Right lung (tissue), 10 donors: ENCODE measurements at places on chromosomes 12 and 14.
A peak's percentile ranks its signal among the peaks of the same experiment; 100 is the strongest.

GRCh38 chr12:114636723-114637480 lies 47.1 kb downstream of the TBX3 start:
- no peak for DNase-seq

GRCh38 chr12:97716356-97716755 lies 253.8 kb downstream of the RMST start:
- no peak for DNase-seq

DNA sequence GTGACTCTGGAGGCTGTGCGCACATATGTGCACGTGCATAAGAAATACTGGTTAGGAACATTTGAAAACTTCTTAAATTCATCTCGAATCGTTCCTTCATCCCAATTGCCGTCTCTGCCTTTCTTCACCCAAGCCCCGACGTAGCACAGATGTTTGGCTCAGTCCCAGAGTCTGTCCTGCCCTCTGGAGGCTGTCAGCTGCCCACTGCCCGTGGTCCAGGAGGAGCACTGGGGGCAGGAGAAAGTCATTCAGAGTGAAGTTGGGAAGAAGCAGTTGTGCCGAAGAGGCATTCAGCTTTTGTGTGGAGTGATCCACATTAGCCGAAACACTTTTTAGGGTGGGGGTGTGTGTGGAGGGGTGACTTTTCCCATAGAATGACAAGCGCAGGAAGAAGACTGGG lies 124.9 kb downstream of the TSPAN9 start:
- DNase-seq = no peak

GRCh38 chr12:29176941-29177340 lies 27.9 kb downstream of the FAR2 start:
- DNase-seq = peak; percentile 10

- no peak for DNase-seq
These were observed 208.1 kb downstream of the ZFP36L1 start for GRCh38 chr14:68584786-68585185.

DNA sequence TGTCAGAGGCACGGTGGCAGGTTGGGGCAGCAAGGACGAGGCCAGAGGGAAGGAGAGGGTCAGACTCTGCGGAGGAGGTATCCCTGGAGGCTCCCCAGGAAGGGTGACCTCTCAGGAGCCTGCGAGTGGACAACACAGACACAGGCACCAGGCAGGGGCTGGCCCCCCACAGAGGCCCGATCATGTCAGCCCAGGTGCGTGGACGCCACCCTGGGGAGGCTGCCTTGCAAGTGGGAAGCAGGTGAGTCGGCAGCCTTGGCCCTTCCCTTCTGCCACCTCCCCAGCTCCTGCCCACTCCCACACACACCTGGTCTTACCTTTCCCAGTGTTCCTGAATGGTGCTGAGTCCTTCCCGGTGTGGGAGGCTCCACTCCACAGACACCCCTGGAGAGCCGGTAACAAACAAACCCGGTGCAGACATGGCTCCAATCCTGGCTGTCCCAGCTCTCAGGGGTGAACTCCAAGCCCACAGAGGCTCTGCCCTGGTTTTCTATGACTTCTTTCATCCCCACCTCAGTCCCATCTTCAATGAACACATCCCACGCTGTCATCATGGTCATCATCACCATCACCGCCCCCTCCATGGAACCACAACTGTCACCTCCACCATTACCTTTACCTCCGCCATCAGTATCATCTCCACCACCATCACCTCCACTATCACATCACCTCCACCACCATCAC lies 5.2 kb downstream of the ZBTB42 start:
- DNase-seq = no peak

GRCh38 chr12:59040656-59041055 lies 120.4 kb upstream of the LRIG3 start:
- no peak for DNase-seq

- no peak for DNase-seq
These were observed 1.0 kb downstream of the APOF start for GRCh38 chr12:56361487-56362129.

- DNase-seq = no peak
These were observed 4.4 kb downstream of the TULP3 start for GRCh38 chr12:2895051-2895451.
